ENCODE measurements at places on chromosomes 1 and 21.
A peak's percentile ranks its signal among the peaks of the same experiment; 100 is the strongest.

DNA sequence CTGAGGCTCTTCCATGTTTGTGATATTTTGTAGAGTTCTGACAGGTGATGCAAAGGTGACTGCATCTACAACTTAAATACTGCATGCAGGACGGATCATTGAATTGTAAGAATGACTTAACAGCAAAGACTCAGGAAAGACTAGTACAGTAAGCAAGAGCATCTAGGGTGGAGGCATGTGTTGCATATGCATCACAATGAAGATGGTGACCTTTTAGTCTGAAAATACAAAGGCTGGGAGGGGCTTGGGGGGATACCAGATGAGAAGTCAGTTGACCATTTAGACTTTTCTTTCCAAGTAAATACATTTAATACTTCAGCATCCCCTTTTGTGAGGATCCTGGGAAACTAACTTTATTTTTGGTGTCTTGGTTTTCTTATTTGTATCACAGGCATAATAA, 145.5 kb downstream of the NUF2 start:
- no peak for DNase-seq

DNA sequence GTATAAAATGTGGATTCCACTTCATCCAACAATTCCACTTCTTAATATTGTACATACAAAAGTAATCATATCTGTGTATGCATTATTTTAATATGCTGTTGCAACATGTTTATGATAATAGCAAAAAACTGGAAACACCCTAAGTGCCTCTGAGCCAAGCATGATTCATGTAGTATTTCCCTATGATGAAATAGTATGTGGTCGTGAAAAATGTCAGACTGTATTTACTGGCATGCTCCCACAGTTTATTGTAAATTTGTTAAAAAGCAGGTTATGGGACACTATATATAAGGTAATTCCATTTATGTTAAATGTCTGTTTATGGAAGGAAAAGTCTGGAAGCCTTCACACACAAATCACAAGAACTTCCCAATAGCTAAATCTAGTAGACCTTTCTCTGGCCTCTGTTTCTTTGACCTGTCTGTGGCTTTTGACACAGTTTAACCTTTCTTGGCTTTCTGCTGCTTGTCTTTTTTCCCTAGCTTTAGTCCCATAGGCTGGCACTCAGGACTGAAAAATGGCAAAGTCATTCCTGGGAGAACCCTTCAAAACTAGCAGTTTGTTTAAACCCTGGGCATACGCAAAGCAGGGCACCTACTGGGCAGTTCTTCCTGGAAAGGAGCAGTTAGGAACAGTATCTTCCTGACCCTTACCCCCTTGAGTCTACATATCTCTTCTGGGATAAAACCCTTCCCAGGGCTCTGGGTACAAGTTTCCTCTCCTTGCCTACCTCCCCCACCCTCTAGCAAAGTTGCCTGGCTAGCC, 65.4 kb upstream of the ARTN start:
- no peak for DNase-seq

DNA sequence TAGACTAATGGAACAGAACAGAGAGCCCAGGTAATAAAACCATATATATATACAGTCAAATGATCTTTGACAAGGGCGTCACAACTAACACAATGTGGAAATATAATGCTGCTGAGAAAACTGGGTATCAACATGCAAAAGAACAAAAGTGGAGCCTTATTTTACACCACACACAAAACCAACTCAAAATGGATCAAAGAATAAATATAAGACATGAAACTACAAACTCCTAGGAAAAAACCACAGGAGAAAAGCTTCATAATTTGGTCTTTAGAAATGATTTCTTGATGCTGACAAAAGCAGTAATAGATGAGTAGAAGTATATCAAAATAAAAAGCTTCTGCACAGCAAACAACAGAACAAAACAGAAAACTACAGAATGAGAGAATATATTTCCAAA, 192.2 kb downstream of the AKT3 start:
- no peak for DNase-seq

GRCh38 chr21:37220433-37220980, 46.6 kb downstream of the VPS26C start:
- DNase-seq: no peak

GRCh38 chr1:61873581-61873980, 131.3 kb downstream of the PATJ start:
- DNase-seq: no peak

DNA sequence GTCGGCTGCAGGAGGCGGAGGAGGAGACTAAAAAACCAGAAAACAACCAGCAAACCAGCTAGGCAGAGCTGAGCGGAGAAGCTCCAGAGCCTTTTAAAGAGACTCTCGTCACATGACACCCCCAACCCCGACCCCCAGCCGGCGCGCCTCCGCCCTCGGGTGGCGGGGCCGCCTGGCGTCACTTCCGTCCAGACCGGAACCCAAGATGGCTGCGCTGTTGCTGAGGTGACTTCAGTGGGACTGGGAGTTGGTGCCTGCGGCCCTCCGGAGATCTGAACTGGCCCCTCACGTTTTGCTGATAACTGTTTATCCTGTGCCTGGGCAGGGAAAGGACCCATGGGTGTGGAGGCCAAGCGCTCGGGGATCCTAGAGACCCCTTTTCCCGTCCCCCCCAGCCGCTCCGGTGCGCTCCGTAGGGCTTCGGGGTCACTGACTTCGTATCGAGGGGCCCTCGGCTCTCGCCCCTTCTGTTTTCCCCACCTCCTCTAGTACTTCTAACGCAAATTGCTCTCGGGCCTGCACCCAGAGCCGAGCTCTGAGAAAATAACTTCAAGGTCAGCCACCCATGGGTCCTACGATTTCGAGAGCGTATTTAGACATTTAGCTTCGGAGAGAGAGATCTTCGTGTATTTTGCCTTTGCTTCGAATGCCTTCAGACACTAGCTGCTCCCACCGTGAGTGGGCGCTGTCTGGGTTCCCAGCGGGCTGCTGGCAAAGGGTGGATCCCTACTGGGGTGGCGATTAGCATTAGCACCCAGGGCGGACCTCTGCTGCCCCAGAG, at the start of gene SDHC:
TSS of gene SDHC (plus strand) at position 181 of the 781 bp plus-strand sequence. CDS start at position 206, 25 bp downstream.
- peak; percentile 78 for DNase-seq

DNA sequence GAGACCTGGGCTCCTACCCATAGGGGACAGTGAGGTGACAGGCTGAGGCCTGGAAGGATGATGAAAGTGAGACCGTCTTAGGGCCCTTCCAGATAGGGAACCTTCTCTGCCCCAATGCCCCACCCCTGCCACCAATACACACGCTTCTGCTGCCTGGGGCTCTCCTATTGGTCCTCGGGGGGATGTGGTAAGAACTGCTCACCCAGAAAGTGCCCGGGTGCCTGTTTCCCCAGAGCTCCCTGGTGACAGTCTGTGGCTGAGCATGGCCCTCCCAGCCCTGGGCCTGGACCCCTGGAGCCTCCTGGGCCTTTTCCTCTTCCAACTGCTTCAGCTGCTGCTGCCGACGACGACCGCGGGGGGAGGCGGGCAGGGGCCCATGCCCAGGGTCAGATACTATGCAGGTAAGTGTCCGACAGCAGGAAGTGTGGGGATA, 948 bp downstream of the SEMA4A start:
- no peak for DNase-seq

DNA sequence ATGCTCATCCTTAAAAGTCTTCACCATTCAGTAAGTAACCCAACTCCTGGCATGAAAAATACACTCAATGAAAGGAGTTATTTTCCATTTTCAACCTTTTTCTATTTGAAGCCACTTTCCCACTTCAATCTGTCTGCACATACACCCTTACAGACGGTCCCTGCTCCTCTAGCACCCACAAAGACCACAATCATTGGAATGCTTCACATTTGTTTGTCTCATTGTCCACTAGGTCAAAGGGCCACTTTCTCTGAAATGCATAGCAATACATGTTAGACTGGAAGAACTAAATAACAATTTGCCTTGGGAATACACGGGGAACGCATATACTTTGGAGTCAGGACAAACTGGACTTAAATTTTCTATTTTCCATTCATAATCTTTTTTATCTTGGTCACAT, 487.1 kb upstream of the C1orf87 start:
- no peak for DNase-seq

DNA sequence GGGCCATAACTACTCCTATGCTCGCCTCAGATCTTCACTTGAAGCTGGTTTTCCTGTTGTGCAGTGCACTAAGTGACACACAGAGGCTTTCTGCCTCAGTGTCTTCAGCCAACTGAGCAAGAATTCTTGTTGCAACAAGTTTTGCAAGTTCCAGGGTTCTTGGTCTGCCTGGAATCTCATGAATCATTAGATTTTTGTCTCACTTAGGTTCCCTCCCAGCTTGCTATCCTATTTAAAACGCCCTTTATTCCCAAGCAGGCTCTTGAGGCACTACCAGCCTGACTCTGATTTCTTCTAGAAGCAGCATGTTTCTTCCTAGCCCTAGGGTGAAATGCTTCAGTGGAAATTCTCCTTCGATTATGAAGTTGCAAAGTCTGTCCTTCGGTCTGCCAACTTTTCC, 158.8 kb downstream of the C1orf21 start:
- DNase-seq: no peak

DNA sequence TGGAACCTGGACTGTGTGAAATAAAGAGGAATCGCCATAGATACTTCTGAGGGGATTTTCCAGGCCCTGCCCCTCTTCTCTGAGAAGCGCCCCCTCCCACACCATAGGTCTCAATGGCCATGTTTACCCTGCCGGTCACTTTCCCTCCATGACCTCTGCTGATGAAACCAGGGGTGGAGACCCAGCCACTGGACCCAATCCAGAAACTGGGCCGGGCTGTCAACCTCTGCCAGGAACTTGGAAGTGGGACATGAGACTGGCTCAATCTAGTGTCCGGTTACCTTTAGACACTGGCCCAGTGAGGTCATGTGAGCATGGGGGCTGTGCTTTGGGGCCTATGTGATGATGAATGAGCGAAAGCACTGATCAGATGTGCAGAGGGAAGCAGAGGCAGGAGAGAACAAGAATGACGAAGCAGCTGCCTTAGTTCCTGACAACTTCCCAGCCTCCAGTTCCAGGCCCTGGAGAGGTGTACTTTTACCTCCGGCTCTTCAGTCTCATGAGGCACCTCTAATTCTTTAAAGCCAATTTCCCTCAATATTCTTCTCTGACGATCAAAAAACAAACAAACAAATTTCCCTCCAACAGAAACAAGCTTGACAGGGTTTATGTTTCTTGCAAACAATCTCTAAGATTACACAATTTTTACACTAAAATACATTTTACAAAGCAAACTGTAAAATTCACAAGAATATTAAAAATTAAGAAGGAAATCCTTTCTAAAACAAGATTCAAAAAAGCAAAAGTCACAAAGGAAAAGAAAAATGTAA, 4.9 kb downstream of the ASAP3 start:
- no peak for DNase-seq

DNA sequence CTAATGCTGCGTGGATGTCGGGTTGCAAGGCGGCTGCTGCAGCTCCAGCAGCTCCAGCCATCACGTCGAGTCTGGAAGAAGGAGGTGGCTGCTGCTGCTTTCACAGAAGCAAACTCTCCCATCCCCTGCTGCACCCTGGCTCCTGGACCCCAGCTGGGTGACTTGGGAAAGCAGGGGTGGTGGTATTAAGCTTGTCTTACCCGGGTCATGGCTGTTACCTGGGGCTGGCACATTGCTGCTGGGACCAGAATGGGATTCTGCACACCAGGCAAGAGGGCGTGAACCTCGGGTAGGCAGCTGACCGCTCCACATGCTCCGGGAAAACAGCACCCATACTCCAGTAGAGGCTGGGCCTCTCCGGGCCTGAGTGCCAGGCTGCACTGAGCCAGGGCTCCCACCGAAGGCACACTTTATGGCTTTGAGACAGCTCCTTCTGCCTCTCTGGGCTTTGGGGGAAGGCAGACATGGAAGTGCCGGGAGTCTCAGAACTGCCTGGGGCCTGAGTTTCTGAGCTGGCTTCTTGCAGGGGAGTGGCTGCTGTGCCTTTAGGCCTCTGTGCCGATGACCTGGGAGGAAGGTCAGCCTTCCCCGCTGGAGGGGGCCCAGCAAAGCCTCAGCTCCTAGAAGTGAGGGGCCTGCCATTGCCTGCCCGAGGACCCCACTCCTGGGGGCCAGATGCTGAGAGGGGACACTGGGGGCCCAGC, 1.2 kb downstream of the SMIM1 start:
- no peak for DNase-seq

GRCh38 chr1:183830389-183830788, 25.5 kb downstream of the RGL1 start:
- no peak for DNase-seq

DNA sequence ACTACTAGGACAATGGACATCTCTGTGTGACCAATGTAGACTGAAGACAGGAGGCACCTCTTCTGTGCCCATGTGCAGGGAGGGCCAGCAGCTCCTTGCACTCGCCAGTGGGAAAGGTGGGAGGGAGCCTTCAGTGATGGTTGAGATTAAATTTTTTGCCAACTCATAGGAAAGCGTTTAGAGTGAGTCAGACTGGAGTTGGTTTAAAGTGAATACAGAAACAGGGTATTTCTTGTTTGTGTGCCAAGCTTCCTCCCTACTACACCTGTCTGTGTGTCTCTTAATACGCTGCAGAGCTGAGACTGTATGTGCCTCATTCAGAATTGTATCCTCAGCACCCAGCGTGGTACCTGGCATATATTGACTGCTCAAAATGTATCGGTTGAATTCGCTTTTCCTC, 13.5 kb upstream of the COL16A1 start:
- no peak for DNase-seq

- no peak for DNase-seq
Measured at GRCh38 chr21:44286716-44287632, 1.3 kb downstream of the AIRE start.

DNA sequence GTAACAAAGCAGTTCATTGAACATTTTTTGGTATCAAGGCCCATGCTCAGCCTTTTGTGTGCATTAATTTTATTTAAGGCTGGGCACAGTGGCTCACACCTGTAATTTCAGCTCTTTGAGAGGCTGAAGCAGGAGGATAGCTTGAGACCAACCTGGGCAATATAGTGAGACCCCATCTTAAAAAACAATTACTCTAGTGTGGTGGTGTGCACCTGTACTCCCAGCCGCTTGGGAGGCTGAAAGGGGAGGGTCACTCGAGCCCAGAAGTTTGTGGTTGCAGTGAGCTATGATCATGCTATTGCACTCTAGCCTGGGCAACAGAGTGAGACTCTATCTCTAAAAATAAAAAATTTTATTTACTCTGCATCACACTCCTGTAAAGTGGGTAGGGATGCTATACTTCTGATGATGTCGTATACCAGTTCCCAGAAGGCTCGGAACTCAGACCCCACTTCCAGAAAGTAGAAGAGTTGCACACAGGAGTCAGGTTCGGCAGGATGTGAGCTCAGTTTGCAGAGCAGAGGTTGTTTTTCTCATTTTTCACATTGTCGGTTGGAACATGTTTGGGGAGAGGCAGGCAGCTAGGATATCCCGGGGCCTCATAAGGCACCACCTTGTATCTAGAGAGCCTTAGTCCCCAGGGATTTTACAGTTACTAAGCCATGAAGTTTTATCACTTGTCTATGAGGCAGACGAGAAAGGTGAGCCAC, 144.6 kb downstream of the GALNT2 start:
- no peak for DNase-seq

DNA sequence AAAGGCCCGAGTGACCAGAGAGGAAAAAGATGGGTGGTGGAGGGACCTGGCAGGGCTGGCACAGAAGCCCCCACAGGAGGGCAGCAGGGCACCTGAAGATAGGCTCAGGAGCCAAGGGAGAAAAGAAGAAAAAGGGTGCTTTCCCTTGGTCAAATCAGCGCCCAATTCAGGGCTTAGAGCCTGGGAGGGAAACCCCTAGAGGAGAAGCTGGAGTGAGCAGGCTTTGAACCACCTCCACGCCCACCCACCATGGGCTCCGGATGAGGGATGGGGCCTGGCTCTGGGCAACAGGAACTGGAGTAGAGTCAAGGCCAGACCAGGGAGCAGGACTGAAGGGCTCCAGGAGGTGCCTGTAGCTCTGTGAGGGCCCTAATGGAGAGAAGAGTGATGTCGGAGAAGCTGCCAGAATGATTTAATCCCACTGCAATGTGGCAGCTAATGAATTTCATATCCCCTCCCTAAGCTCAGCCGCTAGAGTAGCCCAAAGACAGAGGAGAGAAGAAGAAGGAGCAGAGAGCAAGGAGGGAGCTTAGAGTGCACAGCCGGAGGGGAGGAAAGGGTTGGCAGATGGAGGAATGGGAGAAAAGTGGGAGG, 12.0 kb upstream of the PRELP start:
- DNase-seq: no peak

Data from activated CD8-positive, alpha-beta memory T cell treated with anti-CD3 and anti-CD28 coated beads for 4 hours (primary cell).